ENCODE measurements at places on chromosomes 1 and 21. TPM values are rescaled to one million over a fixed set of nuclear protein-coding genes. Genes with fewer than 3 reads are reported as not detected.

LRRC38 gene
- not detected for total RNA-seq

TIMM17A gene
- 103 TPM for total RNA-seq

PER3 gene
- 0.85 TPM for total RNA-seq

BECN2 gene
- not detected for total RNA-seq

CCDC30 gene
- total RNA-seq = 0.64 TPM

OR2T3 gene
- total RNA-seq = not detected

AMY1A gene
- not detected for total RNA-seq

IFI16 gene
- 4.1 TPM for total RNA-seq

TSTD1 gene
- total RNA-seq = 0.32 TPM

SPRR2E gene
- total RNA-seq = not detected

KRTAP12-2 gene
- not detected for total RNA-seq

ANGPTL3 gene
- not detected for total RNA-seq

RBM11 gene
- not detected for total RNA-seq

LMX1A gene
- total RNA-seq = not detected

CFHR1 gene
- not detected for total RNA-seq

FAM151A gene
- total RNA-seq = 0.14 TPM

SMCP gene
- total RNA-seq = not detected

PLPPR5 gene
- total RNA-seq = not detected

CRNN gene
- total RNA-seq = not detected

FLVCR1 gene
- 19.2 TPM for total RNA-seq

NBPF20 gene
- total RNA-seq = 3.3 TPM

SLC25A24 gene
- total RNA-seq = 31.9 TPM

TDRD5 gene
- total RNA-seq = 0.08 TPM

LCE1D gene
- total RNA-seq = not detected

MFAP2 gene
- total RNA-seq = 0.49 TPM

KCNH1 gene
- 1.7 TPM for total RNA-seq

INAVA gene
- 43.6 TPM for total RNA-seq

C1orf115 gene
- total RNA-seq = 5.8 TPM

CLEC20A gene
- not detected for total RNA-seq

SAMD13 gene
- 0.39 TPM for total RNA-seq

SRGAP2C gene
- total RNA-seq = 7.4 TPM

C1orf53 gene
- total RNA-seq = 8.2 TPM

LCE2A gene
- not detected for total RNA-seq

BMP8B gene
- 5.1 TPM for total RNA-seq

NR5A2 gene
- total RNA-seq = 2.7 TPM

HCRTR1 gene
- not detected for total RNA-seq

NTMT2 gene
- total RNA-seq = not detected

CLDN19 gene
- not detected for total RNA-seq

SLC44A3 gene
- total RNA-seq = 1.4 TPM

RPTN gene
- not detected for total RNA-seq

KCNQ4 gene
- 0.43 TPM for total RNA-seq

RASAL2 gene
- 20.8 TPM for total RNA-seq

RIMS3 gene
- 1.7 TPM for total RNA-seq

MTARC2 gene
- 11.2 TPM for total RNA-seq

MAEL gene
- not detected for total RNA-seq

RNPEP gene
- 88.6 TPM for total RNA-seq

KLHDC9 gene
- 2.0 TPM for total RNA-seq

SLC2A1 gene
- 92.8 TPM for total RNA-seq

RGS13 gene
- not detected for total RNA-seq

SOX13 gene
- total RNA-seq = 19.5 TPM

SLC45A1 gene
- total RNA-seq = 7.0 TPM

FCMR gene
- 3.9 TPM for total RNA-seq

ARTN gene
- 0.18 TPM for total RNA-seq

DNAJC8 gene
- total RNA-seq = 72.8 TPM
